SIG-M5 (cell line): ENCODE measurements at places on chromosomes 16 and 17.

DNA sequence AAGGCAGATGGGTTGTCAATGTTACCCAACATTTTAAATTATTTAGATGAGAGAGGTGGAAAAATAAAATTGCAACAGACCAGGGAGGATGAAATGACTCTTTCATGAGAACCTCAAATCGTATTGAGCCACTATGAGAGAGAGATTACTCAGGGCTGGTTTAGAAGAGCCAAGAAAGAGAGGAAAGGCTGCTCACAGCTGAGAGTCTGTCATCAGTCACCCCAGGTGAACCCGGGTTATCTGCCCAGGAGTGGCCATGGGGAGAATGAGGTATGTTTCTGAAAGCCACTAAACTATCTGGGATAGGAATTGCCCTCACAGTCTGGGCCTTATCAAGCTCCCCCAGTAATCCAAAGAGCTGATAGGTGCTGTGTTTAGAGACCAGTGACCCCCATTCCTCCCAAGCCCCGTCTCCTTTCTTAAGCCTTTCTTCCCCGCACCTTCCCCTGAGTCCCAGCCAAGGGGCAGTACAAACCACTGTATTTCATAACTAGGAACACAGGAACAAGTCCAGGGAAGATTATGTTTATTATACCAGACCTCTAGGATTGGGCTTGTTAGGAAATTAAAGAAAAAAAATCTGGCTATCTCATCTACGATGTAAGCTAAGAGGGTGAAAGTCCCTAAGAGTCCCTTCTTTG is 158.9 kb upstream of the NOL11 start:
- no peak for DNase-seq

DNA sequence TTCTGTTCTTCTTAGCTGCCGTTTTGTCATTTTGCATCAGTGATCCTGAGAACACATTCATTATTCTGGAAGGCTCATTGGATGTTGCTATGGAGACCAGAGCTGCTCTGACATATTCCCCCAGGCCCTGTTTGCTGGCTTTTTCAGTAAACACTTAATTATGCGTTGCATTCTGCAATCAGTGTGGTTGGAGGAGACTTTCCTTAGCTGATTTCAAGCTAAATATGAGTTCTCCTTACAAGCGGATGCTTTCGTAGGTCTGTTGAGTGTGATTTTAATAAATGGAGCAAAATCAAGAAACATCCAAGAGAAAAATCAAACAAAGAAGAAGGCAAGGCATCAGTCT is 38.2 kb upstream of the NUDT7 start:
- DNase-seq: no peak

- no peak for DNase-seq
Measured at GRCh38 chr16:88455610-88456355, 2.7 kb downstream of the ZFPM1 start.

GRCh38 chr17:9331279-9332131 is 244.1 kb downstream of the STX8 start:
- no peak for DNase-seq

DNA sequence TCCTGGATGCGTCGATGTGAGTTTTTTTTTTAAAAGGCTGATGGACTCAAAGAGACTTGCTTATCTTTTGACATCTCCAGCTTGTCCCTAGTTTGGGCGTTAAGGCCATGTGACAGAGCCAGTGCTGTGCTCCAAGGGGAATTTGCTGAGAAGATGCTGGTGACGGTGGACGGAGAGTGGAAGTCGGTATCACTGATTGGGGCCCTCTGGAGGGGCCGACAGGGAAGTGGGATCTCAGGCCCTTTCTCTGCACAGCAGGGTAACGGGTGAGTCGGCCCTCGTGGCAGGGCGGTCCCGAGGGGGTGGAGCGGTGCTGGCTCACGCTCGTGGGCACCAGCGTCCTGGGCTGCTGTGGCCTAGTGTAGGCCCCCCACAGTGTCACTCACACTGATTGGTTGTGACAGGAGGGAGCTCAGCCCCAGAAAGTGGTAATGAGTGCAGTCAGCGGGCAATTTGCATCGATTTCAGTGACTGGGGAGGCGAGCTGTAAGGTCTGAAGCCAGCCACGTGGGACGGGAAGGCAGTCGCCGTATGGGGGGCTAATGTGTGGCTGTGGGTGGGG is 91.3 kb downstream of the TBC1D16 start:
- no peak for DNase-seq

GRCh38 chr16:11140098-11140375 is 116.0 kb downstream of the SOCS1 start:
- DNase-seq: no peak

DNA sequence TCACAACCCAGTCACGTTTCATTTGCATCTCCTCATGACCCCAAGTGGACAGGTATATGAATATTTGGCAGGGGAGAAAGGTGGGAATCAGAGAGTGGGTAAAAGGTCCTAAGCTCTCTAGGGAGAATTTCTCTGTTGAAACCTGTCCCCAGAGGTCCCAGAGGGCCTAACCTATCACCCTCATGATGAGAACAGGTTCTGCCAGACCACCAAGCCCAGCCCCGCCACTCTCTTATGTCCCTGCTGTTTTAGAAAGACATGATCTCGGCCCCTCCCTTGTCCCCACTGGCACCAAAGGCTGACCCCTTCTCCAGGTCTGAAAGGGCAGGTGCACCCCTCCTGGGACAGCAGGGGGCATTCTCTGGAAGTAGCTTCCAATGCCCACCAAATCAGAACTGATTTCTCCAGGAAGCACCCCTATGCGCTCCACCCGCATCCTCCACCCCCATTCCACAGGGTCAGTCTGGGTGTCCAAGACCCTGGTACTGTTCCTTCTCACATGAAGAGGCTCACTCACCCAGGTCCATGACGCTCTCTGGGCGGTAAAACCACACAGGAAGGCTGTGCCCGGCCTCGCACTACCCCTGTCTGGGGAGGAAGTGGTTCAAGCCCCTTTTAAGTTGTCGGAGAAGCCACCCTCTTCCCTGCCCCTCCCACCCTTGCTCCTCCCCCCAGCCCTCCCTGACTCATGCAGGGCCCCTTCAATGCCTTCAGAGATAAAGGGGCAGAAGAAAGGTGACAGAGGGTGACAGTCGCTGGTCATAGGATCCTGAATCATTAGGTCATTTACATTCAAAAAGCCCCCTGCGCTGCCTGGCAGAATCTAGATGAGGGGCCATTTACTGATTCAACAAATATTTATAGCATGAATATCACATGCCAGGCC is at the start of gene CCR7:
Gene CCR7 (minus strand): TSS at position 590 of the 886 bp plus-strand sequence. CDS start 63 bp downstream, at position 527.
- DNase-seq: no peak

DNA sequence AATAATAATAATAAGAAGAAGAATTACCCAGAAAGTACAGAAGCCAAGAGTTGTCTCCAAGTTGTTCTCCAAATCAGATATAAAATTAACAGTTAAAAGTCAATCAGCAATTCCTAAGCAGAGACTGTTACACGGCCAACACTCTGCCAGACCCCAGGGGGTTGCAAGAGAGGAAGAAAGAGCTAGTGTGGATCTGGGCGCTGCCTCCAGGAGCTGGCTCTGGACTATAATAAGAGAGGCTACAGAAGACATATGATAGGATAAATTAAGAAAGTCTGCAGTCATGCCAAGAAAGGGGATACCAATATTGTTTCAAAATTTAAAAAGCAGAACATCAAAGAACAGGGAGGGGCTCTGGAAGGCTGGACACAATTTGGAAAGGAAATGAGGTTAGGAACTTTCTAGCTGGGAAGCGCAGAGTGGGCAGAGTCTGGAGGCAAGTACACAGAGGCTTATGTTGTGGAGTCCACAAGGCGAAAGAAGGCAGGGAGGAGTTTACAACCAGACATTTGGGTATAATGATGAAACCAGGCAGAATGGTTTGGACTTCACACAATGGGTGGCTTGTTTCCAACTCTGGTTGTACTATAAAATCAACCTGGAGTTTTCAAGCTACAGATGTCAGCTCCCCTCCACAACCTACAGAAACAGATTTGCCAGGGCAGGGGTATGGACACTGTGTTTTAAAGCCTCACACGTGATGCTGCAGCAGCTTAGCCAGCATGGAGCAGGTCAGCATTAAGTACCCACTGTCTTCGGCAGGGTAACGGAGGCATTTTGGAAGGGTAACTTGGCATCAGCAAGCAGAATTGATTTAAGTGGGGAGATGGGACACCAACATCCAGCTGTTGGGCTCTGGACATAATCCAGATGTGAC is 49.4 kb downstream of the SLC39A11 start:
- no peak for DNase-seq

GRCh38 chr16:80457871-80458270 is 82.9 kb upstream of the DYNLRB2 start:
- DNase-seq: no peak

DNA sequence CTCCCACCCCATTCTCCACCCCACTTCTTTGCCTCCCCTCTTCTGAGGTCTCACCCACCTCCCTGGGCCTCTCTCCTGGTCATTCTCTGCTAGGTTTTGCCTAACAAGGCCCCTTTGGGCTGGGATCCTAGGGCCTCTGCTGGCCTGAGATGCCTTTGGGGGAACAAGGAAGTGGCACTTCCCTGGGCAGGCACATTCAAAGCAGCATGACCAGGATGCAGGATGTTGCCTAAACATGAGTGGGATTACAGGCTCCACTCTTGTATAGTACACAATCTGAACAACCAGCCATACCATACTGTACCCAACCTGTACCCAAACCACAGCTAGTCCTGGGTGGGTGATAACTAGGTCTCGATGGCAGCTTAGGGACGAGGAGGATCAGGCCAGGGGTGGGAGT is 9.0 kb downstream of the GALK1 start:
- DNase-seq: no peak

- DNase-seq: no peak
Measured at GRCh38 chr17:37570527-37571093, 38.6 kb downstream of the SYNRG start.

GRCh38 chr17:63500543-63501390 is 22.4 kb upstream of the KCNH6 start:
- no peak for DNase-seq

DNA sequence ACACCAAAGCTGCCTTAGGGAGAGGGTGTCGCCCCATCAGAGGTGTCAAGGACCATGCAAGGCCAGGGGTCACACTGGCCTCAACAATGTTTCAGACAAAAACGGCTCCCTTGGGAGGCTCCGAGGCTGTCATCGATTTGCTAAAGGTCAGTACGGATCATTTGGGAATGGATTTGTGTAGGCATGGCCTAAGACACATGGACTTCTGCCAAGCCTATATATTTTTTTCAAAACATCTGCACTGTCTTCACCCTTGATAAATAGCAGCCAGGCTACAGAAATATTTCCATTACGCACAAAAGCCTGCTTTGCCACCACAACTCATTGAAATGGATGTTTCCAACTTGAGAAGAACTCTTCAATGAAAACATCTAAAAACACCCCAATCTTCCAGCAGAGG is 10.3 kb downstream of the CUEDC1 start:
- DNase-seq: no peak

DNA sequence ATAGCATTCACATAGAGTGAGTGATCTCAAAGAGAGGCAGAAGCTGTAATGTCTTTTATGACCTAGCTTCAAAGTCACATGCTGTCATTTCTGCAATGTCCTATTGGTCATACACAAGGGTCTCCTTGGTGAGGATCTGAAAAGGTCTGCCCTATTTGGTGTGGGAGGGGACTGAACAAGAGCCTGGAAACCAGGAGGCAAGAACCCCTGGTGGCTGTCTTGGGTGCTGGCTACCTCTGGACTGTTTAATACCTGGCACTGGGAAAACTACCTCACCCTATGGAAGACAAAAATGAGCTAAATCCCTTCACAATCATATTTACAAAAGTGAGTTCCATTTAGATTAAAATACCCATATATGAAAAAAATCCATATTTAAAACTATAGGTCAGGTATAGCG is 9.0 kb downstream of the KCTD13 start:
- no peak for DNase-seq

DNA sequence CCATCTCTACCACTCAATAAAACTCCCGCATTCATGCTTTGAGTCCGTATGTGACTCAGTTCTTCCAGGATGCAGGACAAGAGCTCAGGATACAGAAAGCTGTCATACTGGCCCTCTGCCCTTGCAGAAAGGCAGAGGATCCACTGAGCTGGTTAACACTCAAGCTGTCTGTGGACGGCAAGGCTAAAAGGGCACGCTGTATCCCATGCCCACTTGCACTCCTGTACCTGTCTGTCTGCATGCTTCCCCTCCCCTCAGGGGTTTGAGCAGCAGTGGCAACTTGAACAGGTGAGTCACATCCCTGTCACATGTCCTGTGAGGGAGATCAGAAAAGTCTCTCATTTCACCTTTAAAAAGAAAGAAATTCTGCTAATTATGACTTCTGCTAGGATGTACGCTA is 293.8 kb downstream of the HS3ST3B1 start:
- DNase-seq: no peak

DNA sequence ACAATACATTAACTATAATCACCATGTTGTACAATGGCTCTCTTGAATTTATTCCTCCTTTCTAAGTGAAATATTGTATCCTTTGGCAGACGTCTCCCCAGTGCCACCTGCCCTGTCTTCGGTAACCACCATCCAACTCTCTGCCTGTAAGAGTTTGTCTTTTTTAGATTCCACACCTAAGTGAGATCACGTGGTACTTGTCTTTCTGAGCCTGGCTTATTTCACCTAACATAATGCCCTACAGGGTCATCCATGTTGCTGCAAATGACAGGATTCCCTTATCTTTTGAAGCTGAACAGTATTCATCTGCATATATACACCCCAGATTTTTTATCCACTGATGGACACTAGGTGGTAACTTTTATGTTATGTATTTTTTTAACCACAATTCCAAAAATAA is 24.2 kb downstream of the ORC6 start:
- DNase-seq: no peak

- no peak for DNase-seq
Measured at GRCh38 chr17:17638467-17638866, 42.8 kb upstream of the RAI1 start.

- DNase-seq: no peak
Measured at GRCh38 chr17:10126616-10127501, 71.5 kb downstream of the GAS7 start.
